Type B pancreatic cell (in vitro differentiated cells): ENCODE measurements at places on chromosomes 16 and 17. TPM values are rescaled to one million over a fixed set of nuclear protein-coding genes. Genes with fewer than 3 reads are reported as not detected.
A peak's percentile ranks its signal among the peaks of the same experiment; 100 is the strongest.

C17orf78 gene
- 1.6 TPM in 1 of 2 replicates, not detected in the other for total RNA-seq

DNA sequence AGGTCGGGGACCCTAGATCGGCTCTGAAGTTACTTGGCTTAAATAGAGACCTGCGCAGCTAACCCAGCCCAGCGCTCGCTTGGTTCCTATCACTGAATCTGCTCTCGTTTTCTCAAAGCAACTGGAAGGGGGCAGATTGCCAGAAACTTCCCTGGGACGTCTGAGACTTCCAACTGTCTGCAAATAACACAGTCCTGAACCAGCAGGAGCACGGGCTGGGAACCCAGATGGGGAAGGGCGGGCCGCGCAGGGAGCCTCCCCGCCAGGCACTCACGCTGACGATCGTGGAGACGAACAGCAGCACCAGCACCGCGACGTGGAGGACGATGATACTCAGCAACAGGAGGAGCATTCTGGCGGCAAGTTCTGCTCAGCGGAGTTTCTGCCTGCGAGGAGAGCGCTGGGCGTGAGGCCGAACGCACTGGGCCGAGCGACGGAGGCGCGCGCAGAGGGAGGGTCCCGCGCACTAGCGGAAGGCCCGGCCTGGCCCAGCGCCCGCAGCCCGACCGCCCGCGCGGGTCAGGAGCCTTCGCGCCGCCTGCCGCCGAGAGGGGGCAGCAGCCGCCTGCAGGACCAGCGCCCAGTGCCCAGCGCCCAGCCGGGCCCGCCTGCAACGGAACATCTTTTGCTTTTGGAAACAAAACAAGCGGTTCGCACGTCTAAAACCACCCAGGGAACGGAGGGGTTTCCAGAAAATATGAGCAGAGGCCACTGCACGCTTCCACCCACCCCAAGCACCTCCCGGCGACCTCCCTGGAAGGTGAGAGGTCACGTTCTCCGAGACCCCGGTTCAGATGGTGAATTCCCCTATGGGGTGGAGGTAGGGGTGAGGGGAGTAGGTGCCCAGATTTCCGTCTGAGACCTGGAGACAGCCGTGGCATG lies 4.5 kb downstream of the PMP22 start:
- peak; percentile 91 for DNase-seq
- peak overlapping the region; percentile 70 for H3K27ac ChIP-seq
- peaks cover 6% of the 10 kb centered on the region for H3K36me3 ChIP-seq
- peak overlapping the region; percentile 94 for H3K4me3 ChIP-seq
- peaks cover 17% of the 10 kb centered on the region for H3K4me1 ChIP-seq
- peaks cover 85% of the 10 kb centered on the region for H3K27me3 ChIP-seq

- H3K27ac ChIP-seq = no peak overlapping the region
- H3K4me3 ChIP-seq = no peak overlapping the region
- DNase-seq = no peak
- H3K36me3 ChIP-seq = peaks cover 15% of the 10 kb centered on the region
- no peaks in the 10 kb centered on the region for H3K4me1 ChIP-seq
Observed at GRCh38 chr17:59746849-59747445, 39.5 kb downstream of the VMP1 start.

- peak overlapping the region; percentile 50 for H3K4me3 ChIP-seq
- H3K4me1 ChIP-seq = peaks cover 11% of the 10 kb centered on the region
- no peaks in the 10 kb centered on the region for H3K36me3 ChIP-seq
- no peaks in the 10 kb centered on the region for H3K27me3 ChIP-seq
- peak overlapping the region; percentile 96 for H3K27ac ChIP-seq
Observed at GRCh38 chr16:11260596-11260966, 4.6 kb upstream of the SOCS1 start.

DNA sequence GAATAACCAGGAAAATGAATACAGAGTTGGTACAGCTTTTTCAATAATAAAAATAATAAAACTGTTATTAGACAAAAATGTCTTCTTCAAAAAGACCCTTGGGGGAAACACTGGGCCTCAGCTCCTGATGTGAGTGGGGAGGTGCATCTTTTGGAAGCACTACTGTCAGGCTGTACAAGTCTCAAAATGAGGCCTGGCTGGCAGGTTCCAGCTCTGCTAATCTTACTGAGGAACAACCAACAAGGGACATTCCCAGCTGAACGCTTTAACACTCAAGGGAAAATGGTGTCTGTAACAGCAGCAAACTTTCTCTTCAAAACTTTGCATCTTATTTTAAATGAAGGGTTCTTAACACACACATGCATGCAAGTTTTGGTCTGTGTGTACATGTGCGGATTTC lies 19.7 kb downstream of the TEX2 start:
- H3K4me3 ChIP-seq = no peak overlapping the region
- no peaks in the 10 kb centered on the region for H3K27me3 ChIP-seq
- H3K36me3 ChIP-seq = no peaks in the 10 kb centered on the region
- H3K4me1 ChIP-seq = peaks cover 45% of the 10 kb centered on the region
- no peak overlapping the region for H3K27ac ChIP-seq

TAC4 gene
- total RNA-seq = not detected in 2 replicates

- H3K4me3 ChIP-seq = no peak overlapping the region
- peak overlapping the region; percentile 1 for H3K27ac ChIP-seq
- H3K4me1 ChIP-seq = peaks cover 29% of the 10 kb centered on the region
- H3K36me3 ChIP-seq = peaks cover 12% of the 10 kb centered on the region
- DNase-seq = no peak
Observed at GRCh38 chr17:68452724-68453290, 4.5 kb downstream of the WIPI1 start.

GRCh38 chr17:1735418-1735817 lies 7.3 kb upstream of the SERPINF2 start:
- no peaks in the 10 kb centered on the region for H3K4me1 ChIP-seq
- H3K36me3 ChIP-seq = no peaks in the 10 kb centered on the region

DNA sequence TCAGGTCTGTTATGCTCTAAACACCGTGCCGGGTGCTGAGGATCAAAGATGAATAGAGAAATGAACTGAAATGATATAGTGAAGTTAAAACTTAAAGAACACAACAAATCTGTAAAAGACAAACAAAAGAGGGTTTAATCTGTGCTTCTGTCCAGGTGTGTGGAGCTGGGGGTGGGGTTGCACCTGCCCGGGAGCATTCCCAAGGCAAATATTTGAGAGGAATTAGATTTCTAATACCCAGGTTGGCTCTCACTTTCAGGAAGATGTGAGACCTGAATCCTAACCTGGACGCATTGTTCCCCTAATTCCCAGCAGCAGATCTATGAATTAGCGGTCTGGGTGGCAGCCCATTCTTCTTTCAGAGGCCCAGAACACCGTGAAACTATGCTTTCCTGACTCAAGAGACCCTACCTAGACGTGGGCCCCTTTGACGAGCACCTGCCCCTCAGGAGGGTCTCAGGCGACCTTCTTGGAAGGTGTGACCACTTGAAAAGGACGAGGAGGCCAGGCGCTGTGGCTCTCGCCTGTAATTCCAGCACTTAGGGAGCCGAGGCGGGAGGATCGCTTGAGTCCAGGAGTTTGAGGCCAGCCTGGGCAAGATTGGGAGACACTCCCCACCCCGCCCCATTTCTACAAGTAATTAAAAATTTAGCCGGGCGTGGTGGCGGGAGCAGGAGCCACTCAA lies 677 bp upstream of the RANGRF start:
- peak overlapping the region; percentile 96 for H3K4me3 ChIP-seq
- no peaks in the 10 kb centered on the region for H3K27me3 ChIP-seq
- no peak for DNase-seq
- peak overlapping the region; percentile 90 for H3K27ac ChIP-seq

GRCh38 chr17:83037084-83037873 lies 42.1 kb upstream of the METRNL start:
- peaks cover 51% of the 10 kb centered on the region for H3K36me3 ChIP-seq
- H3K4me1 ChIP-seq = peaks cover 8% of the 10 kb centered on the region
- peak overlapping the region; percentile 9 for H3K27ac ChIP-seq
- DNase-seq = no peak

ASGR1 gene
- 7.5 and 9.7 TPM in 2 replicates for total RNA-seq

- no peak overlapping the region for H3K4me3 ChIP-seq
- DNase-seq = no peak
- H3K27me3 ChIP-seq = no peaks in the 10 kb centered on the region
- no peaks in the 10 kb centered on the region for H3K36me3 ChIP-seq
- H3K4me1 ChIP-seq = no peaks in the 10 kb centered on the region
Observed at GRCh38 chr16:81994485-81994884, 16.8 kb downstream of the SDR42E1 start.

- H3K4me1 ChIP-seq = peaks cover 61% of the 10 kb centered on the region
- peak overlapping the region; percentile 93 for H3K27ac ChIP-seq
- peak; percentile 75 for DNase-seq
- H3K27me3 ChIP-seq = peaks cover 42% of the 10 kb centered on the region
- peak overlapping the region; percentile 95 for H3K4me3 ChIP-seq
Observed at GRCh38 chr16:73058616-73059409, 10.9 kb upstream of the ZFHX3 start.

DNA sequence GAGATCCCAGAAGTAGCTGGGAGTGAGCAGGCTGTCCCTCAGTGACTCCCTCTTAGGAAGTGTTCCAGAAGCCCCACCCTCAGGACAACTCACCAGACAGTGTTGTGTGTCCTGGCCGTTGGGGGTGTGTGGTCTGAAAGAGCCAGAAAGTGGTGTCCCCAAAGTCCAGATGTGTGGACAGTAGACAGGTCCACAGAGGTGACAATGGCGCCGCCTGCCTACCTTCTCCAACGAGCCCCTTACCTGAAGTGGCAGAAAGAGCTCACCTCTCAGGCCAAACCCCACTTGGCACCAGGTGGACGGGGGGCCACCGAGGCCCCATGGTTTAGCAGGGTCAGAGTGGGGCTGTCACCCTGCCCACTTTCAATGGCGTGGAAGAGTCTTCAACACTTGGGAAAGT lies 19.9 kb downstream of the C17orf100 start:
- no peaks in the 10 kb centered on the region for H3K36me3 ChIP-seq
- DNase-seq = no peak
- peaks cover 27% of the 10 kb centered on the region for H3K27me3 ChIP-seq
- H3K4me1 ChIP-seq = no peaks in the 10 kb centered on the region

SHISA6 gene
- 2.4 and 5.0 TPM in 2 replicates for total RNA-seq

CDH1 gene
- total RNA-seq = 190 and 544 TPM in 2 replicates

DNA sequence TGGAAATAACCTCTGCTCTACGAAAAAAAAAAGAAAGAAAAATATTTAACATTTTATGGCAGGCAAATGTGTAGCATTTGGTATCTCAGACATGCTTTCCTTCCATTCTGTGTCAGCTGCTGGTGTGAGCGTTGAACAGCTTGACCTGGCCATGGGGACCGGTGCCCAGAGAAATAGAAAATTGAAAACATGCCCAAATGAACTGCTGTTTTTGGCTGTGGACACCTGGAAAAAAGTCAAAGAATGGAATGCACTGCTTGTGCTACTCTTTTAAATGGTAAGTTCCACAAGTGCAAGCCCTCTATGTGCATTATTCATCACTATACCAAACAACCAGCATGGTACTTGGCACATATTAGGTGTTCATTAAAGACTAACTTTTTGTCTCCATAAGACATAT lies 127.2 kb downstream of the CDH8 start:
- H3K4me1 ChIP-seq = no peaks in the 10 kb centered on the region
- no peaks in the 10 kb centered on the region for H3K36me3 ChIP-seq
- no peaks in the 10 kb centered on the region for H3K27me3 ChIP-seq
- DNase-seq = no peak
- no peak overlapping the region for H3K4me3 ChIP-seq

- no peak for DNase-seq
- peaks cover 4% of the 10 kb centered on the region for H3K4me1 ChIP-seq
- H3K27me3 ChIP-seq = peaks cover 45% of the 10 kb centered on the region
Observed at GRCh38 chr17:7383742-7384488, 3.0 kb downstream of the TNK1 start.
